NCI-H2029 (cell line): ENCODE measurements at places on chromosomes 2 and 18.

- no peak for DNase-seq
These were observed 54.6 kb downstream of the PIKFYVE start for GRCh38 chr2:208320686-208321085.

GRCh38 chr18:77046409-77046808 lies 86.2 kb downstream of the MBP start:
- no peak for DNase-seq

- no peak for DNase-seq
These were observed 247.5 kb downstream of the NBAS start for GRCh38 chr2:15313657-15314056.

GRCh38 chr2:120434492-120435308 lies 88.8 kb downstream of the INHBB start:
- no peak for DNase-seq

- no peak for DNase-seq
These were observed 14.9 kb downstream of the ESPNL start for GRCh38 chr2:238114851-238115660.

- DNase-seq = no peak
These were observed 5.0 kb downstream of the NAPG start for GRCh38 chr18:10530852-10531251.
